Fibroblast of lung (primary cell): ENCODE measurements at places on chromosomes 16 and 17.
A peak's percentile ranks its signal among the peaks of the same experiment; 100 is the strongest.

GRCh38 chr17:57577751-57578607, 167.1 kb downstream of the CCDC182 start:
- DNase-seq, result peak; percentile 84

DNA sequence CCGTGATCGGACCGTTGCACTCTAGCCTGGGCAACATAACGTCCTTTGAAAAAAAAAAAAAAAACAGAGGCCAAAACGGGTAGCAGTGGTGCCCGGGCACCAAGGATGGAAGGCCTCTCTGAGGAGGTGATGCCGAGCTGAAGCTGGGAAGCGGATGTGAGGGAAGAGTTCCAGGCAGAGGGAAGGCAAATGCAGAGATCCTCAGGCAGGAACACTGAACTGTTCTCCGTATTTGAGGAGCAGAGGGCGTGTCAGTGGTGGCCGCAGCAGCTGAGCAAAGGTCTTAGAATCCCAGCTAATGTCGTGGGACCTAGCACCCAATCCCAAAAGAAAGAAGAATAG, 656 bp upstream of the KCTD13 start:
- DNase-seq, result peak; percentile 39

GRCh38 chr17:44903012-44903685, 3.9 kb upstream of the EFTUD2 start:
- no peak for DNase-seq

DNA sequence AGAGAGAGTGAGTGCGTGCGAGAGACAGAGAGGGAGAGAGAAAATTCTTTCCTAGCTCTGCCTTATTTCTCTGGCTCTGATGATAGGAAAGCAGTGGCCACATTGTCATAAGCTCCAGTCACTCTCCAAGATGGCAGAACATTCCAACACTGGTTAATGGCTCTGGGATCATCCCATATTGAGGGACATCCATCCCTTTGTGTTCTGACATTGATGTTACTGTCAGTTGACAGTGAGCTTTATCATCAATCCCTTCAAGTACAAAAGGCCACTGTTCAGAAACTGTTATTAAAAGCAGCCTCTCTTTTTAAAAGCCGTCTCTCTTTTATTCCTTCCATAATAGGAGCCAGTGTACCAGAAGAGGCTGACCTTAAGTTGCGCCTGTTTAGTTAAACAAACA, 1084.9 kb upstream of the RBFOX1 start:
- DNase-seq, result no peak

DNA sequence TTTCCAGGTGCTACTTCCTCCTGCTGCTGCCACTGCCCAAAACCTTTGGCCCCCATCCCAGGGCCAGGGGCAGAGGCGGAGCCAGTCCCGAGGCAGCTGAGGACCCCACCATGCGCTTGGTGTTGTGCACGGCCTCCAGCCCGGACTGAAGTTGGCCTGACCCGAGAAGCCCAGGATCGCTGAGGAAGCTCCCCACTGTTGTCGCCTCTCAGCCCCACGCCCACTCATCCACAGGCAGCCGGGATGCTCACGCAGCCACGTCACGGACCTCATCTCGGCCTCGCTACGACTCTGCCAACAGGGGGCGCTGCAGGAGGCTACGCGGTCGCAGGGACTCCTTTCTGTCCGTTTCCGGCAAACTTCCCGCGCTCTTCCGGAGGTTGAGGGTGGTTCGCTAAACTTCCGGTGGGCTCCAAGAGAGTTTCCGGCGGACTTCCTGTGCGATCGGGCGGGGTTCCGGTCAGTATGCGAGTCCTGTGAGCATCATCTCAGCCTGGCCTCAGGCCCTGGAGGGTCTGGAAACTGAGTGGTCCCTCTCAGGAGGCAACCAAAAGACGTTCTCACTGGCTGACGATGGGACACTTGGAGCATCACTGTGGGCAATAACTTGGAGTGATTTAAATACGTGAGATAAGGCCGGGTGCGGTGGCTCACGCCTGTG, 12.4 kb downstream of the ZG16B start:
- DNase-seq, result peak; percentile 62

DNA sequence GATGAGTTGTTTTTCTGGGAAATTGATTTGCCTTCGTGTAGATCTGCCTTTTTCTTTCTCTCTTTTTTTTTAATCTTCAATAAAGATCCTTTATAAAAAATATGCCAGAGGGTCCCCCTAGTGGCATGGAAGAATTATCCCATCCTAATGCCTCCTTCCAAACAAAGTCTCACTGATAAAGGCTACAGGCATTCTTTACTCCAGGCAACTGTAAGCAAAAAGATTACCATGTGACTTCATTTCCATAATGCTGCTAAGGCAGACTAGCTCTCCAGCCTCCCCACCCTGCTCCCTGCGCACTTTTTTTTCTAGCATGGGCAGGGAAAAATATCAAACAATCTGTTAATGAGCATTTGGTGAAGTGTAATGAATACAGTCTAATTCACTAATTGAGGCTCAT, 220.2 kb upstream of the CDH8 start:
- DNase-seq, result no peak

DNA sequence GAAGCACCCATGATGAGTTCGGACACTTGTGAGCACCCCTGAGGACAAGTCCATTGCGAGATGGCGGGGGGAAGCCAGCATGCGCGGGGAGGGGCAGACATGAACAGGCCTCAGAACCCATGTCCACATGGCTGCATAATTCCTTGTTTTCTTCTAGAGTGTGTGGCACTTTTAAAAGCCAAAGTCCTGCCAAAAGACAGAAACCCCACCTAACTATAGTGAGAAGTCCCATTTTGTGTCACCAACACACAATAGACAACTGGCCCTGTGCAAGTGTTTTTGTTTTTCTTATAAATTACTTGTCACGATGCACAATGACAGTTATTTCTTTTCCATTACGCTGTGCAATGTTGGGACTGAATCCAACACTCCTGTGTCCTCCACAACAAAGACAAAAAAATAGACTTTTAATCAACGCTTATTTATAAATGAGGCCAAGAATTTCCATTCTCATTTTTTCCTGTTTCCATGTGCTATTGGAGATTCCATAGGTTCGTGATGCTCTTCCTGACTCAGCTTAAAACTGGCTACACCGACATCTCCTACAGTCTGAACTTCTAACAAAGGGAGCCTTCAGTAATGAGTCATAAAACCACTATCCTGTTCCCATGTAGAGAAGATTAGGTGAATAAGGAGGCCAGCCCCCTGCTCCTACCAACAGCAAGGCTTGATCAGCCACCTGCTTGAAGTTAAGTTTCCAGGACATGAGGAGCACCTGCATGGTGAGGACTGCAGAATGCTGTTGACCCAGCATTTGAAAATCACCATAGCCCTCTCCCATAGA, 98.9 kb downstream of the ZNF423 start:
- no peak for DNase-seq

DNA sequence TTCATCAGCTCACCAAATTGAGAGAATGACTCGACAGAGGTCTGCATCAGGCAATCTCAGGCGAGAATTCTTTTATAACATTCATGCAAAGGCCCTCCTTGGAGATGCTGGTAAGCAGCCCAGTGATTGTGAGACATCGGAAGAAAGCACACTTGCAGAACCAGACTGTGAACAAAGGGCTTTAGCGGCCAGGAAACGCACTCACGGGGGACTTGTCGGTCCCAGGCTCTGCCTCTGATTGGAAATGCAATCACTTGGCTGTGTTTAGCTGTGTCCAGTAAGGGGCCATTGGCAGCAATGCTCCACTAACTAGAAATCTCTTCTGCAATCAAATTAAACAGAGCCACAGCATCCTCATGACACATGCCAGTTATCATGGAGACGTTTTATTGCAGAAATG, 226.7 kb upstream of the CDH13 start:
- DNase-seq, result no peak

DNA sequence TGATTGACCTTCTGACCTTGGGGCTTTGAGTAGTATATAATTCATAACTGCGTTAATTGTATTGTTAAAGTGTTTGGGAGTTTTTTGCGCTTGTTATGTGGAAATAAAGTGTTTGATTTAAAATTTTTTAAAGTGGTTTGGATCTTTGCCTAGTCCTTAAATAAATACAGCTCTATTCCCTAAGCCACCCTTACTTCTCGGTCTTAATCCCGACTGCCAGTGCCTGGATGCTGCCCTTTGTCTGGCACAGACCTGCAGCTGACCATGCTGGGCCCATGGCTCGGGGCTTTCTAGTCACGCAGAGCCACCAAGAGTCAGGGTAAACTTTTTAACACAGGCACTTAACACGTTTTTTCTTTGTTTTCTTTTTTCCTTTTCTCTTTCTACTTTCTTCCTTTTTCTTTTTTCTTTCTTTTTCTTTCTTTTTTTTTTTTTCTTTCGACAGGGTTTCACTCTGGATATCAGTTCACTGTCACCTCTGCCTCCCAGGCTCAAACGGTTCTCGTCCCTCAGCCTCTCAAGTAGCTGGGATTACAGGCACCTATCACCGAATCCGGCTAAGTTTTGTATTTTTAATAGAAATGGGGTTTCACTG, 19.6 kb upstream of the SLC5A11 start:
- no peak for DNase-seq

GRCh38 chr16:86044241-86044671, 145.3 kb downstream of the IRF8 start:
- DNase-seq, result peak; percentile 64

- no peak for DNase-seq
Observed at GRCh38 chr16:19940195-19940594, 55.5 kb upstream of the GPRC5B start.

DNA sequence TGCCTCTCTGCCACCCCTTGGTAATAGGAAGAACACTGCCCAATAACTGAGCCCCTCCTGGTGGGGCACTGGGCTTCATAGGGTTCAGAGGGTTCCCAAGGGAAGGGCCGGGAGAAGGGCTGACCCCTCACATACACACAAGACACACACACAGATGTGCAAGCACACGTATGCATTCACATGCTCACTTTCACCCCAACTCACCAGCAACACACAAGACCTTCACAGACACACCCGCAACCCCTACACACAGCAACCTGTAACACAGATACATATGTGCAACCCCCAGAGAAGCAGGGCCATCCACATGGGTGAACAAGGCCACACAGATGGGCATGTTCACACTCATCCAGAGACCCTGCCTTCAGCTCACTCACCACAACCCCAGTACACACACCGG, 225.1 kb downstream of the ZNF423 start:
- no peak for DNase-seq

- DNase-seq, result no peak
Observed at GRCh38 chr17:61757168-61757567, 106.2 kb downstream of the BRIP1 start.

DNA sequence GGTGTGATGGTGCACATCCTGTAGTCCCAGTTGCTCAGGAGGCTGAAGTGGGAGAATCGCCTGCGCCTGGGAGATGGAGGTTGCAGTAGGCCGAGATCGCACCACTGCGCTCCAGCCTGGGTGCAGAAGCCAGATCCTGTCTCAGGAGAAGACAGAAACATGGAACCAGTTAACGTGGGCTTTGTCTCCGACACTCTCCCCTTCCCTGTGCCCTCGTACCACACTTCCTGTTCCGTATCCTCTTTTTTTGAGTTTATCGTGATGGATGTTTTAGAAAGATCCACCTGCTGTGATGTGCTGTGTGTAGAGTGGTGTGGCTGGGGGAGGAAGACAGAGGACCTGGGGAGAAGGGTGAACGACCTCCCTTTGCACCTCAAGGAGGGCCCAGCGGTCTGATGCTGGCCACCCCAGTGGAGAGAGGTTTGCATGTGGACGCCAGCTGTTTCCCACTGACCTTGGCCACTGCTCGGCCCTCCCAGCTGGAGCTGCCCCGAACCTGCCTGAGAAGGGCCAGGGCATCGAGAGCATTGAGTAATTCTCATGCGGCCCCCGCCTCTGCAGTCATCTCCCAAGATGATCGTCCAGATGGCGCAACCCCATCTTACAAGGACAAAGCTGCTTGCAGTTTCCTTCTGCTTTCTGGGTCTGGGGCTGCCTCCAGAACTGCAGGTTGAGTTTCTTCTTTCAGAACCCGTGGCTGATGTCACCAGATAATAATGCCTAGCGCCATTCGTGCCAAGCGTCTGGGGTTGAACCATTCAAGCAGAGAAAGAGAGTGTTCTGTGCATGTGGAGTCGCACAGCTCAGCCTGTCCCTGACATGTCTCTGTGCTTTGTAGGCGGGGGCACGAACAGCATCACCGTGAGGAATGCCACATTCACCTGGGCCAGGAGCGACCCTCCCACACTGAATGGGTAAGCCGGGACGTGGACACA, 126.3 kb downstream of the ABCC1 start:
- DNase-seq, result peak; percentile 71

- no peak for DNase-seq
Observed at GRCh38 chr16:46975908-46976470, 2.5 kb upstream of the DNAJA2 start.

- no peak for DNase-seq
Observed at GRCh38 chr16:56679818-56680217, 2.5 kb upstream of the MT1X start.

DNA sequence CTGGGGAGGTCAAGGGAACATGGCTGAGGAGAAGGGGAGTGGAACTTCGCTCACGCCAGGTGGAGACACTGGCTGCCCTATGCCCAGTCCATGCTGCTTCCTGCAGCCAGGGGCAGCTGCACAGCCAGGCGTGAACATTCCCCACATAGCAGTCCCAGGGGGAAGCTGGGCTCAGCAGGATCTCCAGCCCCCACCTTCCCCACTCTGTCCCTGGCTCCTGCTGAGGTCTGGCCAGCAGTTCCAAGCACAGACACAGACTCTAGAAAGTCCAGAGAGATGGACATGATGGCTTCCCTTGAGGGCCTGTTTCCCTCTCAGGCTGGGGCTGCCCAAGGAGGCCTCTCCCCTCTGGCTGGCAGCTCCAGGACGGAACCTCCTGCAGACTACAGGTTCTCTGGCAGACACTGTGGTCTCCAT, 9.3 kb downstream of the JUP start:
- peak; percentile 68 for DNase-seq

DNA sequence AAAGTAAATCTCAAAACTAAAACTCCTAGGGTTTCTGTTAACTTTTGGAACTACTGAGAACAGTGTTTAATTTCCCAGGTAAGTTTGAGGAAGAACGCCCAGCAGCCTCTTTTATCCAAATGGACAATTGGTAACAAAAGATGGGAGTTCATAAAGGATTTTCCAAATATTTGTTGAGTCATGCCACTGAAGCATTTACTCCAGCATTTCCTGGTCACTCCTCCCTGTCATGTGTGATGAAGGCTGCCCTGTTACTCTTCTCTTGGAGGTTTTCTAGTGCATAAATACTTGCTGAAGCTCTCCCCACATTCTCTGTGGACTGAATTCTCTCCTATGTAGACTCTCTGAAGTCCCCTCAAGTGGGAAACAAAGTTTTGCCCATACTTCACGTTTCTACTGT, 16.5 kb downstream of the ZNF75A start:
- DNase-seq, result no peak

GRCh38 chr16:1613211-1613622, 1.1 kb downstream of the CRAMP1 start:
- no peak for DNase-seq
